ENCODE measurements at places on chromosomes 6 and 20.

DNA sequence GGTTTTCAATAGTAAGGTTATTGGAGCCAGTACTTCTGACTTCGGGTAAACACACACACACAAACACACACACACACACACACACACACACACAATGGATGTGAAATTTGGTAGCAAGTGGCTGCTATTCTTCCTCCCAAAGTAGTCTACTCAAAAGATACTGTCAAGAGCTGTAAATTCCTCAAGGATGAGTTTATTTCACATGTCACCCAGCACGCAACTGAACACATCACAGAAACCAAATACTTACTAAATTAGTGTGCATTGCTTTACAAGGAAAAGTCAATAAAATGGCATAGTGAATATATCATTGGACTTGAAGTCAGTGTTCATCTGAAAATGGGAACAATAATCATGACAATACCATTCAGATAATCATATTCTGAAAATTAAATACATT is 32.9 kb downstream of the MMUT start:
- DNase-seq = no peak

- DNase-seq = no peak
These were observed 56.4 kb upstream of the PTGIS start for GRCh38 chr20:49624317-49624716.

DNA sequence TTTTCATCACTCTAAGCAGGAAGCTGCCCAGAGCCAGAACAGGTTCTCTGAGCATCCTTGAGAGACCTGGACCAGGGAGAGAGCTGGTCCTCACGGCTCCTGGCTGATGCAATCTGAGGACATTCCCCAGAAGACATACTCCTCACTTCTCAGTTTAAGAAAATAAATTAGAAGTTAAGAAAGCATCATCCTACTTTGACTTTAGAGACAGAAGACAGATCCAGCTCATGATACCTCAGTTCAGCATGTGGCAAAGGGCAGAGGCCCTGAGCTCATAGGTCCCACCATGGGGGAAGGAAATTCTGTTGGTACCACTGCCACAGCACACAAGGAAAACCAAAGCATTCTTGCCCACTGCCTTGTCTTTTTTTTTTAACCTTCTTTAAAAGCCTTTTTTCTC is 378.1 kb upstream of the JARID2 start:
- DNase-seq = no peak

GRCh38 chr6:43050981-43051380 is 2.7 kb downstream of the CUL7 start:
- no peak for DNase-seq

DNA sequence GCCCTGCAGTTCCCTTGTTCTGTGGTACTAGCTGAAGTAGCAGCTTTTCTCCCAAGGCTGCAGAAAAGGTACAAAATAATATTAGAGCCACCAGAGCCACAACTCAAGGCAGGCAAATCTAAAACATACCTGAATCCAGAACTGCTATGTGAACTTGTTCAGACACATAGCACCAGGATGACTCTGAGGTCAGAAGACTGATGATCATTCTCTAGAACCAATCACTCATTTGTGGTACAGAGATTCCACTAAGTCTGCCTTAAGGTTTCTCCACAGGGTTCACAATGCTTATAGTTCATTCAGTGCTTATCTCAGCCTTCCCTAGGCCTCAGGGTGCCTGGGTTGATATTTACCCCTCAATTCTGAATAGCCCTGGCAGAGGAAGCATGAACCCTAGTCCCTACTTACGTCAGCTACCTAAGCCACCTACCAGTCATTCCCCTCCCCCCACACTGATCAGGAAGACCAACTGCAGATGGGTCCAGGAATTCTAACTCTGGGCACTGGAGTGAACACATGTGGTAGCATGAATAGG is 140.9 kb upstream of the MOCS1 start:
- DNase-seq = no peak

DNA sequence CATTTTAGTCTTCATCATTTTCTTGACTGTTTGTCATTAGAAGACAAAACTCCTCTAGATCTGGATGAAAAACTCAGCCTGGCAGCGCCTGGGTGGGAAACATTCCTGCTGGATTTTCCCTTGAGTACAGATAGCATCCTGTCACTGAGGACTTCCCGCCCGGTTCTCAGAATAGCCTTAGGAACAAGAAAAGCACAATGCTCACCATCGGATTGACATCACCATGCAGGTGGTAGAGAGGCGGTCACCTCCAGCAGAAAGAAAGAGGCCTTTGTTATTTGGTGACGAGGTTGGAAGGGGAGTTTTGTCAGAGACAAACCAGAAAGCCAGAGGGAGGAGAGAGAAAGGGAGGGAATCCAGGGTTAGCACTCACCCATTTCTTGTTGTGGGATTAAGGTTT is 39.8 kb downstream of the KIF25 start:
- no peak for DNase-seq

- DNase-seq = no peak
These were observed 70.8 kb downstream of the PSMG4 start for GRCh38 chr6:3329393-3330051.

DNA sequence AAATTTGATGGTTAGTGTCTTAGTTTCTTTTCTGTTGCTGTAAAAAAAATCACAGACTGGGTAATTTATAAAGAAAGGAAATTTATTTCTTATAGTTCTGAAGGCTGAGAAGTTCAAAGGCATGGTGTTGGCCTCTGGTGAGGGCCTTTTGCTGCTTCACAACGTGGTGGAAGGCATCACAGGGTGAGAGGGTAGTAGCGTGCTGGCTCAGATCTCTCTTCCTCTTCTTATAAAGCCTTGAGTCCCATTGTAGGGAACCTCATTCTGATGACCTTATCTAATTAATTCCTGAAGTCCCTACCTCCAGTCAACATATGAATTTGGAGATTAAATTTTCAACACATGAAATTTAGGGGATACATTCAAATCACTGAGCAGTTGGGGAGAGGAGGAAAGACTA is 62.0 kb downstream of the ARID1B start:
- no peak for DNase-seq

- no peak for DNase-seq
These were observed 103.0 kb downstream of the ADGRB3 start for GRCh38 chr6:68738039-68738438.

DNA sequence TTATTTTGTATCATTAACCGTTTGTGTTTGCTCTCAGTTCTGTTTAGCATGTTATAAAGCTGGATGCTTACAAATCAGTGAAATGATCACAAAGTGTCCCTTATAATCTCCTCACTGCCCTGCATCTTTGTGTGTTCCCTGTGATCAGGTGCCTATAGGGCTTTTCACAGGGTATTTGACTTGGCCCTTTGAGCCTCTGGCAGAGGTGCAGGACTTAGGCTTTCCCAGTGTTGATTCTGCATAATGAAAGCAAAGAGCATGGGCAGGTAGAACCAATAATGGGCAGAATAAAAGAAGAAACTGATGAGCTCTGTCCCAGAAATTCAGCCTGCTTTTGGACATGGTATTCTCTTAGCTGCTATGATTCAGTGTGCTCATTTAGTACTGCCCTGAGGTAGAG is 16.9 kb upstream of the PBOV1 start:
- DNase-seq = no peak

- DNase-seq = no peak
These were observed 4.0 kb downstream of the DACT2 start for GRCh38 chr6:168315596-168315995.

DNA sequence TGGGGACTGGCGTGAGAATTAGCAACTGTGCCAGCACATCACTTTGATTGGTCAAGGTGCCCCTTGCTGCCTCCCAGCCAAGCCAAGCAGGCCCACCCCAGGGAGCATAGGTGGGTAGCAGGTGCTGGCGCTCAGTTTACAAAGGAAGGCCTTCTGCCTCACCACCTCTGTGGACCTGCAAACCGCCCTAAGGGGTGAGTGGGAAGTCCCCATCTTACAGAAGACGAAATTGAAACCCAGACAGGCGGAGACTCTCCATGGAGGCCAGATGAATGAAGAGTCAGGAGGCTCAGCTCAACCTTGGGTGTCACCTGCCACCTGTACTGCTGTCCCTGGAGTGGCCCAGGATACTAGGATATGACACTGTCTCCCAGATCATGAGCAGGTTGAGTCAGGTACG is 21.5 kb upstream of the MAS1L start:
- DNase-seq = no peak

DNA sequence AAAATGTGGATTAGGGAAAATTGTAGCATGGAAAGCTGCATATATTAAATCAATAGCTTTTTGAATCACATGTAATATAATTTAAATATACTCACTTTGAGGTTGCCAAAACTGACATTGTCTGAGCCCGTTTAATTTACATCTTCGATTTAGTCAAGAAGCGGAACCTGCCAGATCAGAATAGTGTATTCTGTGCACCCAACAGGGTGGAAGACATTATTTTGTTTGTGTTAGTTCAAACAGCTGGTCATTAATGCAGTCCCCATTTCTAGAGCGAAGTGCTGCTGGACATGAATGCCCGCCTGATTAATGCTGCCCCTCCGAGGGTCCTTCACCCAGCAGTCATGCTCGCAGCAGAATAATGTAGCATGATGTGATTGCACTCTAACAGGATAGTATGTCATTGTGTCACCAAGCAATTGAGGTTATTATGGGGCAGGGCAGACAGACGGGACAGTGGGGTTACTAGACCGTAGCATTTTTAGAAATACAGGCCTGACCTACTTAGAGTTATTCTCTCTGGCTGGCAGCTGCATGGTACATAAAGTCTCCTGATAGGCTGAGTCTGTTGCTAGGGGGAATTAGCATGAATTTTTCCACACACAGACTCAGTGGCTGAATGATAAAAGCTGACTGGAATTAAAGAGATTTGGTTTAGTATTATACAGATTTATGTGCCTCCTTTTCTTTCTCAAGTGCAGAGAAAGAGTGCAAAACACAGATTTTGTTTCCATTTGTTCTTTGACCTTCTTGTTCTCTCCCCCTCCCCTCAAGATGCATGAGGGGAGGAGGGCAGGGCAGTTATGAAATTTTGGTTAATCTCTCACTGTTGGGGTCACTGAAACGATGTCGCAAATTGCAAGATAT is 147.1 kb downstream of the PRL start:
- DNase-seq = no peak

DNA sequence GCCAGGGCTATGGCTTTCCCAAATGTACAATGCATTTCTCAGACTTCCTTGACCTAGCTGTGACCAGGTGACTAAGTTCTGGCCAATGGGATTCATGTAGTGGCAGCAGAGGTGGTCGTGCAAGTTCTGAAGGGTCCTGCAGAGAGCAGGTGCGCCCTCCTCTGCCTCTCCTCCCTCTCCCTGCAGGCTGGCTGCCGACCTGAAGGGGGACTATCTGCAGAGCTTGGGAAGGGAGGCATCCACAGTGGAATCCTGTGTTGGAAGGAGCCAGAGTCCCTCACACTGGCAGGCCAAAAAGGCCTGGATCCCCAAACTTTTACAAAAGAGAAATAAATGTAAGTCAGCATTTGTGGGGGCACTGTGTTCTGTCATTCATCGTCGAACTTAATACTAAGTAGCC is 66.6 kb downstream of the CDH26 start:
- no peak for DNase-seq

- no peak for DNase-seq
These were observed 28.5 kb upstream of the ADGRF4 start for GRCh38 chr6:47669684-47670513.

GRCh38 chr6:8132130-8132529 is 29.8 kb upstream of the EEF1E1 start:
- no peak for DNase-seq

- DNase-seq = no peak
These were observed 39.9 kb upstream of the SAMD5 start for GRCh38 chr6:147468634-147469033.

DNA sequence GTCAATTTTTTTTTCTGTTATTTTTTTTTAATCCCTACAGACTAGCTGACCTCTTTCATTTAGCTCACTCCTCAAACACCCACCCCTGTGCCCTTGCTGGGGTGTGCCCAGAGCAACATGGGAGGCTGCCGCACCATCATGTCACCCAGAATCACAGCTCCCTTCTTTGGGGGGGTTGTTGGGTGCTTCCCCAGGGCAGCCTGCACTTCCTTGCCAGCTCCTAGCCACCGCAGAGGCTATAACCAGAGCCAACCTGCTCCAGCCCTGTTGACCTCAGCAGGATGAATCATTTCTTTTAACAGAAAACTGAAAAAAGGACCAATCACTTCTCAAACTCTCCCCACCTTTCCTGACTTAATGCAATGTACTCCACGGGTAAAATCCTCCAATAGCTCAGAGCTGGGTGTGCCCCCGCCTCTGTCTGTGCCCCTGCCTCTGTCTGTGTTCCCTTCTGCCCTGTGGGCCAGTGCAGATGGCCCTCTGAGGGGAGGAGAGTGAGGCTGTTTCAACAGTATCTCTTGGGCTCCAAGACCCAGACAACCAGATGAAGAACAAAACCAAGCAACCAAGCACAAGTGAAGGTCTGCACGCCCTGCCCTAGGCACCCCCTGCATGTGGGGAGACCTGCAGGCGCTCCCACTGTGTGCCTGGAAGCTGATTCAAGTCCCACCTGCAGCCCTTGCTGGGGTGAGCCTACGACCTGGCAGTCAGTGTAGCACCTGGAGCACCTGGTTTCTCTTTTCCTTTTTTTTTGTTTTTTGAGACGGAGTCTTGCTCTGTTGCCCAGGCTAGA is 67.7 kb downstream of the PYGB start:
- no peak for DNase-seq

DNA sequence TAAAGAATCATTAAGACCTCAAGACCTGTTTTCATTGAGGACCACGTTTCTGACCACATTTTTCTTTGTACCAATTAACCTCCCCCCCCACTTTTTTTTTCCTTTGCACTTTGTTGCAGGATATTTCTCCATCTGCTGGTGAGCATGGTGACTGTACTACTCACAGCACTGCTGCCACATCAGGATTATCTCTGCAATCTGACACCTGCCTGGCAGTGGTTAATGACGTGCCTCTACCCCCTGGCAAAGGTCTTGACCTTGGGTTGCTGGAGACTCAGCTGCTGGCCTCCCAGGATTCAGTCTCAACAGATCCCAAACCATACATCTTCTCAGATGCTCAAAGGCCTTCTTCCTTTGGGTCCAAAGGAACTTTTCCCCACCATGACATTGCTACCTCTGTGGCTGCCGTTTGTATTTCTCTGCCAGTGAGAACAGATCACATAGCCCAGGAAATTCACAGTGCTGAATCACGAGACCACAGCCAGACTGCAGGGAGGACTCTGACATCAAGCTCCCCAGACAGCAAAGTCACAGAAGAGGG is 46.6 kb upstream of the EDN3 start:
- DNase-seq = no peak

DNA sequence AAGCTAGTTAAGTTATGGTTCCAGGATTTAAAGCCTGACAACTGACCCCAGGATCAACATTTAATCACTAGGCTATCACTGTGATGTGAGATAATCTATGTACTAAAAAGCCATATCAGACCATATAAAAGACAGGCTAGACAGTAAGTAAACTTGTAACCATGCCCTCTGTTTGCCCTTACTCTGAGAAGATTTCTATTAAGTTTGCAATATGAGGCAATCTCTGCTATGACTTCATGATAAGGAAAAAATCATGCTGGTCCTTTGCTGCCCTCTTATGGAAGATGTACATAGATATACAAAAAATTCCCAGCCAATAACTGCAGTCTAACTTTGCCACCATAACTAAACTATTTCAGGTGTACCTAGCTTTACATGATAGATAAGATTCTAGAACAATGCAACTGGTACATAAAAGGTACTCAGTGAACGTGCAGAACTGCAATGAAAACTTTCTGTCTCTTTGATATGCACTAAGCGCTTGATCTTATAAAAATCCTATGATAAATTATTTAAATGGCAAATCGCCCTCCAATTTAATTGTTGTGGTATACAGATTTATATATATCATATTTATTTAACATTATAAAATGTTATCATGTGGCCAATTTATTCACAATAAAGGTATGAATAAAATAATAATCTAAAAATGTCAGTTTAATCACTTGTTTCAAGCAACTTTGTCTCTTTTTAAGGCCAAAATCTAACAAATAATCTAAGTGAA is 70.5 kb downstream of the FAM217A start:
- no peak for DNase-seq

All from stimulated activated CD4-positive, alpha-beta T cell treated with anti-CD3 and anti-CD28 coated beads, TNF-alpha, amount 100 ng/mL, for 1 hour (primary cell).